ENCODE measurements at places on chromosomes 16 and 17.

- no peak for DNase-seq
Measured at GRCh38 chr17:41307647-41308046, 1.5 kb downstream of the KRTAP16-1 start.

DNA sequence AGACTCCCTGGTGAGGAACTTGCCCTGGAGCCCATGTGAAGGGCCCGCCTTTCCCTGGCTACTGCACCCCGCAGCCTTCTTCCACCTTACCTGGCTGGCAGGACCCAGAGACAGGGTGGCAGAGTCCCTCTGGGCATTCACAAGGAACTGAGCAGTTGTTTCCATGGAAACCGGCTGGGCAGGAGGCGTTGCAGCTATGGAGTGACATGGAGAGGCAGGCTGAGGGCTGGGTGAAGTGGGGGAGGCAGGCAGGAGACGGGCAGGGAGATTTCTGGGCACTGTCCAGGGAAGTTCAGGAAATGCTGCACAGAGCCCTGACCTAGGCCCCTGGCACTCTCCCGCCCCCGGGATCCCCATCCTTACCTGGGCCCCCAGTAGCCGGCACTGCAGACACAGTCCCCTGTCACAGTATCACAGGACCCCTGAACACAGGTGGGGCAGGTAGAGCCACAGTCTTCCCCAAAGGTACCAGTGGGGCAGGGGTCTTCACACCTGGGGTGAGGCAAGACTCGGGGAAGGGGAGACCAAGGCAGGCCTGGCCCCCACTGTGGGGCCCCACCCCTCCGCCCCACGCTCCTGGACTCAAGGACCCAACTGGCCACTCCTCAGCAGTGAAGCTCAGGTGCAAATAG lies 5.9 kb downstream of the SCARF1 start:
- DNase-seq: no peak

DNA sequence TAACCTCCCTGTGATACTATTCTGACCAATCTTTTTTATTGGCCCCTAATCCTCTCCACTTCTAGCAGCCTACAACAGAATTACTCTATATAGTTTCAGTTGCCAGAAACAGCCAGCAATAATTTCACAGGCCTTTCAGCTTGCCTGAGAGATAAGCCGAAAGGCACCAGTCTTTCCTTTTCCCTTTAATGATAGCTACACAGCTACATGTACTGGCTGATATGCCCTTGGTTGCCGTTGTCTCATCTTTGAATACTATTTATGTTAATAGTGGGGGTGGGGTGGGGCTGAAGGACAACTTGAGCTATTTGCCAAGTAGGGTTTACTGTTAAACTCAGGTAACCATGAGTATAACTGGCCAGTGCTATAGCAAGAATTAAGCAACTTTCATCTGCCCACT lies 35.8 kb upstream of the RASL10B start:
- DNase-seq: no peak

- no peak for DNase-seq
Measured at GRCh38 chr17:39192901-39193300, 4.6 kb downstream of the CACNB1 start.

- DNase-seq: no peak
Measured at GRCh38 chr16:54116124-54116655, 170.4 kb downstream of the IRX3 start.

- no peak for DNase-seq
Measured at GRCh38 chr16:25370541-25370940, 112.9 kb upstream of the ZKSCAN2 start.

DNA sequence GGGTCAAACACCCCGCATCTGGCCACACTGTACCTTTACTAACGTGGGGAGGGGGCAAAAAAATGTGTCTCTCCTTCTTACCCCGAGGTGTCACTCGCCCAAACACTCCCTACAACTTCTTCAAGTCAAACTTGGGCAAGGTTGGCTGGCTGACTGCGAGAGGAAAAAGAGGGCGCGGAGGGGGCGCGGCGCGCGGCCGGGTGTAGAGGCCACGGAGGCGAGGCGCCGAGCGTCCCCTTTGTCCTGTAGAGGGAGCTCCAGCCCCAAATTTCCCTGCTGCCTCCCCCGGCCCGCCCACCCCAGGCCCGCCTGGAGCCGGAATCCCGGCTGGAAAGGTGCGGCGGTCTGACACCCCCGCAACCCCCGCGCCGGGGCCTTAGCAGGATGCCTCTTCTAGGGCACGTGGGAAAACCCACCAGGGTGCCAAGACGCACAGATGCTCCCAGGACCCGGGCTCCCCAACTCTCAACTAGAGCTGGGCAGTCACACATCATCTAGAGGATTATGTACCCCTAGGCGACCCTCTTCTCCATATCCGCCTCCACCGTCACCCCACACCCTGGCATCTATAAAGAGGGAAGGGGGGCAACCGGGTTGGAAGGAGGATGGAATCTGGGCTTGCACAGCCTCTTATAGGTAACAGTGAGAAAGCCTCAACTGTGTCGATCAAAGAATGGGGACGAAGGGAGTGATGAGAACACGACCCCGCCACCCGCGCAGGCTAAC lies 4.2 kb downstream of the IRX3 start:
- DNase-seq: no peak

DNA sequence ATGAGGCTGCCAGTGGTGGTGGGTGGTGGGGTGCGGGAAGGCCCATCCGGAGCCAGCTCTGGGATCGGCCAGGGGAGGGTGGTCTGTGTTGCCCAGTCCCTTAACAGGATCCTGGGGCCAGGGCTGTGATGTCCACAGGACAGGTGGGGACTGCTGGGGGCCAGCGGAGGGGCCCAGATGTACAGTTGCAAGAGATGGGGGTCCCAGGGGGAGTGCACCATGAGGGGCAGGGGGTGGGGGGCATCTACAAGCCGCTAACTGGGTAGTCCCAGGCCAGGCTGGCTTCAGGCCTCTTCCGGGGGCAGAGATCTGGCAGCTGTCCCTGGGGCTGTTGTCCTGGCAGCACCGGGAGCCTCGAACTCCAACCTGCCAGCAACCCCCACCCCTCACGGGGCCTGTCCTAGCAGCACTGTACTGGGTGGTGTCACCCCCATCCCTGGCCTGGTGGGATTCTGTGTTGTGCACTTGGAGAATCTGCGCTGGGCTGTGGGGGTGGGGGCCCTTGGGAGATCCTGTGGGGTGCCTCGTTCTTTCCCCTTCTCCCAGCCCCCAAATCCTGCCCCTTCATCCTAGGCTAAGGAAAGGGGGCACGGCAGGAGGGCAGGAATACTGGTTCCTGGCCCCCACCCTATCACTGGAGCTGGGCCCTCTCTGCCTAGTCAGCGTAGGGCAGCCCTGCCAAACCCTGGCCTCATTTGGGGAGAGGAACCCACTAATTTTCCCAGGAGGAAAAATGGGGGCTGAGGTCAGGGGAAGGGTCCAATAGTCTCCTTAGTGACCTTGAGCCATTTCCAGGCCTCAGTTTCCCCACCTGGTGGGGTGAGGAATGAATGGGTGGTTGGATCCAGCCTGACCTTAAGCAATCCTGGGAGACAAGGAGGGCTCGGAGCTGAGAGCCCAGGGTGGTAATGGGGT lies 1.4 kb downstream of the MTSS2 start:
- DNase-seq: no peak

DNA sequence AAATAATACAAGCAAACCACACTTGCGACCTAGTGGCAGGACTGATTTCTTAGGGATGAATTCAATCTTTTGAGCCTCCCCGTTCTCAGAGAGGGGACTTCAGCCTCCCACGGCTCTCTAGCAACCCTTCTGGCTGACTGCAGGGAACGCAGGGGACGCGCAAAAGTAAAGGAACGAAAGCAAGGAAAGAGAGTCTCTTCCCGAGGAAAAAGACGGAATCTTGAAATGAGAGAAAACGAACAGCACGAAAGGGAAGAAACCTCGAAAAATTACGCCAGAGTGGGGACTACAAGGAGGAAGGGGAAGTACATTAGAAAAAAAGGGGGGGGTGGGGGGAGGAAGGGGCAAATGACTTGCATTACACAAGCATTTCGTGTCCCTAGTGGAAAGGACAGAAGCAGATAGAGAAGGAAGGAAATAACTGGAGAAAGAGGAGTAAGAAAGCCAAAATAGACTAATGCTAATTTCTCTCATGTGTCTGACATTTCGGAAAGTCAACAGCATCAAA lies 1.2 kb downstream of the GRB2 start:
- no peak for DNase-seq

DNA sequence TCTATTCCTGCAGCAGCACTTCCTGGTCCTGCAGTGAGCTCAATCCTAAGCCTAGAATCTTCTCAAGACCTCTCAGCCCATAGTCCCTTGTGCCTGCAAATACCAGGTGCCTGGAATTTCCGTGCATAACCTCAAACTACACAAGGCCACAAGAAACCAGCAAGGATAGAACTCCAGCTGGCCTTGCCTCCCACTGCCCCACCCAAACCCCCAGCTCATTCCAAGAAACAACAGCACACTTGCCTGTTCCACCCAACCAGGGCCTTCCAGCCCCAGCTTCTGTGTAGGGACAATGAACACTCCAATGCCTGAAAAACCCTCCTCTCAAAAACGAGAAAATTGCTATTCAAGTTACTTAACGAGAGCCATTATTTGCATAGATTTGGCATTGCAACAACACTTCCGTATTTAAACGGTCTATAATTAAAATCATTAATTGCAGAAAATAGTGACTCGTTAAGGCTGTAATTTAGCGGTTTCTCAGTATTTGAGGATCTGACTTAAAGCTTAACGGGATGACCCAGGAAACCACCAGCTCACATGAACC lies 147.0 kb downstream of the C16orf78 start:
- DNase-seq: no peak

- no peak for DNase-seq
Measured at GRCh38 chr16:67278773-67279295, 498 bp upstream of the PLEKHG4 start.

DNA sequence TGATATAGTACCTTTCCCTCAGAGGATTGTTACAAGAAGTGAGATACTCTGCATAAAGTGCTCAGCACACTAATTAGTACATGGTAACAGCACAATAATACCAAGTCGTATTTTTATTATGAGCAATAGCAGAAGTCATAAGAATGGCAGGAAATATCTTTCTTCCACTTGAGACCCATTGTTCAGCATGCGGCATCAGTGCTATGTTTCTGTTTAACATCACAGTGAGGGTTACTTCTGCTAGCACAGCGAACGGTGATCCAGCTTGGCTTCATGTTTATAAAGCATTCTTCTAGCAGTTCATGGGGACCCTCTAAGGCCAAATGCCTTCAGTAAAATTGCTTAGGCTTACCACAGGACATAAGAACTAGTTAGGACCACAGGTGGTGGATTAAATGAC lies 83.1 kb downstream of the MYO1D start:
- no peak for DNase-seq

DNA sequence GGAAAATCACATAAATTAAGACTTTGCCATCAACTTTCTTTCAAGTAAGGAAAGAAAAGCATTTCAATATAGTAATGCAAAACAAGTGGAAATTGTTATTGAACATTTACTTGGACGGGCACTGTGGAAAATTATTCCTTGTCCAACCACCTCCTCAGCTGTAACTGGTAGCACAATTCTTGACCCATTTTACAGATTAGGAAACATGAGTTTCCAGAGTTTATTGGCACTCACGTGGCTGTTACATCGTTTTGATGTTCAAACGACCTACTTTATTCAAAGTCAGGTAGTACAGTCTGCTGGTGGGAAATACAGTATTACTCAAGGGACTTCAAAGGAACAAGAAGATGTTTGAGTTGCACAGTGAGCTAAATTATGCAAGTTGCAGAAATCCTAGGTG lies 866 bp upstream of the PCTP start:
- DNase-seq: no peak

GRCh38 chr17:68346448-68346847 lies 55.2 kb downstream of the ARSG start:
- no peak for DNase-seq

GRCh38 chr17:980406-981291 lies 1.1 kb upstream of the NXN start:
- DNase-seq: peak; percentile 31

DNA sequence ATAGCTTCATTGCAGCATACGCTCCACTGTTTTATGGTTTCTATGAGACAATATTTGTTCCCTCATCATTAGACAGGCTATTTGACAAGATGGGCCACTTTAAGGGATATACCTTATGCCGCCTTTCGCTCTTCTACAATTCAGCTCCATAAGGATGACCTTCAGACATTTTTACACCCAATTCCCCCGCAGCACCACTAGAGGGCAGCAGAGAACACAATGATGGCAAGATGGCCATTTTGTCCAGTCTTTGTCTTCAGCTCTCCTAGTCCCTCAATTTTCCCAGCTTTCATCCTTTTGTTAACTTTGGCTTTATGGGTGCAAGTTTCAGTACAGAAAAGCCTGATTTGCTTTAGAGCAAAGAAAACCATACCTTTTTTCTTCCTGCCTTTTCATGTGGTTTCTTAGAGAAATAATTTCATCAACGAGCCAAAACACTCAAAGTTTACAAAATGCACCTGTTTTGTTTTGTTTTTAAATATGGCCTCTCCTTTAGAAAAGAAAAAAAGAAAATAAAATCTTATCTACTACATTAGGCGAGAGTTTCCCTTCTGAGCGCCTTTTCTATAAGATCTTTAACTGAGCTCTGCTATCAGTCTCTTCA lies 355.3 kb downstream of the TOX3 start:
- no peak for DNase-seq

DNA sequence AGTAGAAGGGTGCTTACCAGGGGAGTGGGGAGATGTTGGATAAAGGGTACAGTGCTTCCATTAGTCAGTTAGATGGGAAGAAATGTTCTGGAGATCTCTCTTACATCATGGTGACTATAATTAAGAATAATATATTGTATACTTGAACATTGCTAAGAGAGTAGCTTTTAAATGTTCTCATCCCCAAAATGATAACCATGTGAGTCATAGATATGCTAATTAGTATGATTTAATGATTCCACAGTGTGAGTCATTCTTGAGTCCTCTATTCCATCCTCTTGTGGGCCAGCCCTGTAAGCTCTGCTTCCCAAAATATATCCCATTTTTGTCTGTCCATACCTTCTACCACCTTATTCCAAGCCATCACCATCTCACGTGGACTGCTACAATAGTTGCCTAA lies 80.6 kb upstream of the CDH11 start:
- no peak for DNase-seq

- DNase-seq: no peak
Measured at GRCh38 chr17:83116783-83117555, 37.6 kb downstream of the METRNL start.

- DNase-seq: no peak
Measured at GRCh38 chr16:69741951-69742904, 12.5 kb downstream of the NOB1 start.

DNA sequence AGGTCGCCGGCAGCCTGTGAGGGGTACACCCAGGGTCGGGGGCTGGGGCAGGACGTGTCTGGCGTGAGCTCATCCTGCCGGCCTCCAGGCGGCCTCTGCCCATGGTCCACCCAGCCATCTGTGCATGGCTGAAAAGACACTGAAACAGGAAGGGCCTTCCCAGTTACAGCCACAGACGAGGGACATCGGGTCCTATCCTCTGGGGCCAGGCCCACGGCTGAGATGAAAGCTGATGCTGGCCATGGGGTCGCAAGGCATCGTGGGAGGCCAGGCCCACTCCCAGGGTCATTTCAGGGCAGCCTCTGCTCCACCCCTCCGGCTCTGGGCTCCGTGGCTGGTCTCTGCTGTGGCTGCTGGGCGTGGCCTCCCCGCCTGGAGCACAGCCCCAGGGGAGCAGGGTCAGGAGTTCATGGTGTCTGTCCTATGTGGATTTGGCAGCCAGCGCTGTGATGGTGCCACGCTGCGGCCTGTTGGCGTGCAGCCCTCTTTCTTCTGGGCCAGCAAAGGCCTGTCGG lies 16.6 kb upstream of the ATP6V0C start:
- DNase-seq: no peak

GRCh38 chr16:53971616-53972015 lies 267.7 kb downstream of the FTO start:
- DNase-seq: no peak

Data from esophagus squamous epithelium (tissue), 5 donors.